ENCODE measurements at places on chromosomes 7 and 10. TPM values are rescaled to one million over a fixed set of nuclear protein-coding genes. Genes with fewer than 3 reads are reported as not detected.
A peak's percentile ranks its signal among the peaks of the same experiment; 100 is the strongest.

SEMA3D gene
- total RNA-seq = 5.4 TPM

AGBL3 gene
- total RNA-seq = 1.2 TPM

ALDH18A1 gene
- 114 TPM for total RNA-seq

INMT gene
- total RNA-seq = 0.70 TPM

AKR1C8 gene
- not detected for total RNA-seq

DNA sequence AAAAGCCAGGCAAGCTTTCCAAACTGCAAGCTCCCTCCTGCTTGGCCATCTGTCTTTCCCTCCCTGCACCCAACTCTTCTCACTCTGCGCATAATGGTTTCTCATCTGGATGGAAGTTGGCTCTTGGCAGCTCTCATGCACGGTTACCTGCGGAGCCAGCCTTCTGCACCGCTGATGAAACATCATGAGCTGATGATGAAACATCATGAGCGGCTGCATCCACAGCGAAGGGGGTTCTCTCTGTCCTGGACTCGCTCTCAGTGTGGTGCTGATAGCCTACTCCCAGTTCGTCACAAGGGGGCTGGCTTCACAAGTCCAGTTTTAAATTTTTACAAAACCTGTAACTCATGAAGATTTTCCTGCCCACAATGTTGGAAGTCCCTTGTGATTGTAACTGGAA lies 457.5 kb downstream of the ACTR3B start:
- H3K27me3 ChIP-seq = no peaks in the 10 kb centered on the region
- no peak overlapping the region for H3K4me3 ChIP-seq
- no peaks in the 10 kb centered on the region for H3K4me1 ChIP-seq
- no peak overlapping the region for H3K27ac ChIP-seq

- H3K4me3 ChIP-seq = no peak overlapping the region
- no peak overlapping the region for H3K27ac ChIP-seq
- H3K27me3 ChIP-seq = no peaks in the 10 kb centered on the region
- DNase-seq = peak; percentile 39
- peaks cover 2% of the 10 kb centered on the region for H3K4me1 ChIP-seq
- H3K36me3 ChIP-seq = no peaks in the 10 kb centered on the region
Measured at GRCh38 chr10:131743190-131744151, 157.3 kb upstream of the PPP2R2D start.

DNA sequence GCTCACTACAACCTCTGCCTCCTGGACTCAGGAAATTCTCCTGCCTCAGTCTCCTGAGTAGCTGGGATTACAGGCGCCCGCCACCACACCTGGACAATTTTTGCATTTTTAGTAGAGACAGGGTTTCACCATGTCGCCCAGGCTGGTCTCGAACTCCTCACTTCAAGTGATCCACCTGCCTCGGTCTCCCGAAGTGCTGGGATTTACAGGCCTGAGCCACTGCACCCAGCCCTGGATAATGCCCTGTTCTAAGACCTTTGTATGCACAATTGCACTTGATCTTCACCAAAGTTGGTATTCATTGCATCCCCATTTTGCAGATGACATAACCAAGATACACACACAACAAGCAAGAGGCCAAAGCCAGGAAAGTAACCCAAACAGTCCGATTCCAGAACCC lies 97.7 kb upstream of the CARD11 start:
- no peak overlapping the region for H3K4me3 ChIP-seq
- no peak overlapping the region for H3K27ac ChIP-seq
- H3K4me1 ChIP-seq = no peaks in the 10 kb centered on the region
- H3K27me3 ChIP-seq = no peaks in the 10 kb centered on the region
- no peaks in the 10 kb centered on the region for H3K36me3 ChIP-seq

DNA sequence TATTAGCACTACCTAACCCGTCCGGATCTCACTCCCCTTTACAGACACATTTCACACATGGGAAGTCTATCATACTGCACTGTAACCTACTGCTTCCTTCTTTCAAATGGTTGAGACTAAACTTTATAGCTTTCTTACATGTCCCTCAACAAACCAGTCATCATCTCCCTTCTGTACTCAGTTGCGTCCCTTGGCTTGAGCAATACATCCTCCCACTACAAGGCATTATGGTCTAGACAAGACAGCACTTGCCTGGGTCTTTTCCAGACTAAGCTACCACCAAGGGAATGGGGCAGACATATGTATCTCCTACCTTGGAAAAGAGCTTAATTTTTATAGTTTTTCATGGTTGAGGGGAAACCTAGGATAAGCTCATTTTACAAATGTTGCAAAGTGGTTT lies 575.2 kb downstream of the KCNMA1 start:
- H3K36me3 ChIP-seq = no peaks in the 10 kb centered on the region
- no peaks in the 10 kb centered on the region for H3K27me3 ChIP-seq
- no peak overlapping the region for H3K4me3 ChIP-seq

- H3K36me3 ChIP-seq = no peaks in the 10 kb centered on the region
- H3K4me1 ChIP-seq = peaks cover 6% of the 10 kb centered on the region
- DNase-seq = no peak
Measured at GRCh38 chr7:70421319-70421718, 710.6 kb upstream of the GALNT17 start.

DNA sequence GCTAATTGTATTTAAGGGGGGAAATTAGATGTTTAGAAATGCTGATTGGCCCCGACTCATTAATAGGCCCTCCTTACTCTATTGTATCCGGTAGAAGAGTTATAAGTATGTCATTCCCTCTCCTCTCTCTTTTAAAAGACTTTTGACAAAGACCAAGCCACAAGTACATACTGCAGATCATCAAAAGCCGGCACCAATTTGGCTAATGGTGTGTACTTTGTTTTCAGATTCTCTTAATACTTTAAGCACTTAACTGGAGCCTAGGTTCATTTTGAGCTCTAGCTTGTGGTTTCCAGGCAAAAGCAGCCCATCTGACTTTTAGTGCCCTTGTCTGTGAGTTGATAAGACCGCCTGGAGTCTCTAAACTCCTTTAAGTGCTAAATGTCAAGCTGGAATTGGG lies 210.0 kb upstream of the LYZL1 start:
- H3K36me3 ChIP-seq = no peaks in the 10 kb centered on the region
- no peaks in the 10 kb centered on the region for H3K27me3 ChIP-seq
- H3K4me1 ChIP-seq = peaks cover 4% of the 10 kb centered on the region
- H3K27ac ChIP-seq = no peak overlapping the region
- no peak for DNase-seq

GRCh38 chr10:33485276-33485675 lies 150.8 kb upstream of the NRP1 start:
- no peak overlapping the region for H3K27ac ChIP-seq
- H3K27me3 ChIP-seq = no peaks in the 10 kb centered on the region
- no peaks in the 10 kb centered on the region for H3K36me3 ChIP-seq

DNA sequence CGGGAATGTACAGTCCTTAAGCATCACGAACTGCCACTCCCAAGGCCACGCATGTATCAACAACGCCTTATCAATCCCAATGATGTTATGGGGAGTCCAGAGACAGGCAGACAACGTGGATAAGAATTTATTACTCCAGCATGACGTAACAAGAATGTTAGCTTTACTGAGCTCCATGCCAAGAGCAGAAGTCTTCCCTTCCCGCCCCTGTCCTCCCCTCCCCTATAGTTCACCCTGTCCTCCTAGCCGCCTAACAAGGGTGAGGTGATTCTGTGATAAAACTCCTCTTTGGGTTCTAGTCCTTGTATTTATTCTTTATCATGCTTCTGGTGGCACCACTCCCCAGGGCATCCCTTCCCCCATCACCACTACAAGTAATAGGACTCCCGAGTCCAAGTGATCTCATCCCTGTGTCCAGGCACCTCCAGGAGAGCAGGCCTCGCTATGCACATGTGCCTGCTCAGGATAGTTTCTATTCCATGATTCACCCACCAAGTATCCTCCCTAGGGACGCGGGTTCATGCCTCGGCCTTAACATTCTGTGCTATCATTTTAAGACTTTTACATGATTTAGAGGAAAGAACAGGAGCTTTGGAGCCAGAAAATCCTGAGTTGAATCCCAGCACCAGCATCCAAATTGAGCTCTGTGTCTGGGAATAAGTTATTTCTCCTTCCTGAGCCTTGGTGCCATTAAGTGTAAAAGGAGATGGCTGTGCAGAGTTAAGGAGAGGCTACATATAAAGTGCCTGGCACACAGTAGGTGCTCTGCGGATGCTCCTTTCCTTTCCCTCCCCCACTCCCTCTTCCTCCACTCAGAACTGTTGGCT lies 15.4 kb downstream of the GSDME start:
- no peaks in the 10 kb centered on the region for H3K4me1 ChIP-seq
- no peaks in the 10 kb centered on the region for H3K27me3 ChIP-seq
- H3K27ac ChIP-seq = no peak overlapping the region
- no peak for DNase-seq
- no peak overlapping the region for H3K4me3 ChIP-seq
- no peaks in the 10 kb centered on the region for H3K36me3 ChIP-seq

- DNase-seq = peak; percentile 54
- peaks cover 73% of the 10 kb centered on the region for H3K27me3 ChIP-seq
- H3K4me3 ChIP-seq = peak overlapping the region; percentile 78
- no peaks in the 10 kb centered on the region for H3K4me1 ChIP-seq
- no peaks in the 10 kb centered on the region for H3K36me3 ChIP-seq
Measured at GRCh38 chr10:75400771-75401568, 594 bp downstream of the ZNF503 start.

DNA sequence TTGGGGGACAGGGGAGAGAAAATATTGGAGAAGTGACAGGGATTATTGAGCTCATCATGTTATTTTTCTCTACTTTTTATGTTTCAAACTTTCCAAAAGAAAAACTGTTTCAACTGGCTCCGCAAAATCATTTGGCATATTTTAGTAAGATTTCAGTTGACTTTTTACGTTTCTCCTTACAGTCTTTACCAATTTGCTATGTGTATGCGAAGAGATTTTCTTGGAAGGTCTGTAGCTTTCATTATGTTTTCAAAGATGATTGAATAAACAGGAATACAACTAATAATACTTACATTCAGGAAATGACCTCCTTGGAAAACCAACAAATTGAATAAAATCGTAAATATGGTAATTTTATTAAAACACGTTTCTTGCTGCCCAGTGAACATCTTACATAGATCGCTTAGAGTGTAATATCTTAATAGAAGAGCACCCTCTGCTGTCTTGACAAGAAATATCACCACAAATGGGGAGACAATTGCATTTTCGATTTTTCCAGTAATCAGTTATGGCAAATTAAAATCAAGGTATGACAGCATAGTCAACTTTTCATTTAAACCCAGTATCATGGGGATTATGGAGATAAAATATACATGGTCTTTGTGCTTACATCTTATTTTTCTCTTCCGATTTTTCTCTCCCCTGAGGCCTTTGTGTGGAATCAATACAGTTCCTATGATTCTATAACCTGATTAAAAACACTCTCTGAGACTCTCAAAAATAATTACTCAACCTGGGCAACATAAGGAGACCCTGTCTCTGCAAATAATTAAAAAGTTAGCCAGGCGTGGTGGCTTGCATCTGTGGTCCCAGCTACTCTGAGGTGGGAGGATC lies 43.1 kb downstream of the MBL2 start:
- no peaks in the 10 kb centered on the region for H3K4me1 ChIP-seq
- H3K4me3 ChIP-seq = no peak overlapping the region
- no peak overlapping the region for H3K27ac ChIP-seq
- DNase-seq = no peak

- H3K27me3 ChIP-seq = no peaks in the 10 kb centered on the region
- H3K4me3 ChIP-seq = no peak overlapping the region
- H3K27ac ChIP-seq = no peak overlapping the region
- H3K36me3 ChIP-seq = no peaks in the 10 kb centered on the region
Measured at GRCh38 chr10:45461034-45461433, 87.0 kb downstream of the ALOX5 start.

DNA sequence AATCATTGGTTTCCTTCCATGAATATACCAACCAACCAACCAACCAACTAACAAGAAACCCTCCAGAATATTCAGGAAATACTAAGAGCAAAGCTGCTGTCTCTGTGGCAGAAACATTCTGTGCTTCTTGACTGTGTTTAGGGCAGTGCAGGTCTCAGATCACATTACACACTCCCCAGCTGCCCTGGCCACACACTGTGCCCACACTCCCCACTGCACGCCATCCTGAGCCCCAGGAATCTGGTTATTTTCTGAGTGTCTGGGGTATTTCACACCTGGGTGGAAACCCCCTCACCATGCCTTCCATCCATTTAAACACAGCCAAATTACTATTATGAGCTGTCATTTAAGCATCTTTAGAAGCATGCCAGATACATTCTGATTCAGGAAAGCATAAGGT lies 183.7 kb upstream of the ANK3 start:
- DNase-seq = no peak
- H3K4me1 ChIP-seq = peaks cover 2% of the 10 kb centered on the region
- H3K4me3 ChIP-seq = no peak overlapping the region
- no peak overlapping the region for H3K27ac ChIP-seq

DNA sequence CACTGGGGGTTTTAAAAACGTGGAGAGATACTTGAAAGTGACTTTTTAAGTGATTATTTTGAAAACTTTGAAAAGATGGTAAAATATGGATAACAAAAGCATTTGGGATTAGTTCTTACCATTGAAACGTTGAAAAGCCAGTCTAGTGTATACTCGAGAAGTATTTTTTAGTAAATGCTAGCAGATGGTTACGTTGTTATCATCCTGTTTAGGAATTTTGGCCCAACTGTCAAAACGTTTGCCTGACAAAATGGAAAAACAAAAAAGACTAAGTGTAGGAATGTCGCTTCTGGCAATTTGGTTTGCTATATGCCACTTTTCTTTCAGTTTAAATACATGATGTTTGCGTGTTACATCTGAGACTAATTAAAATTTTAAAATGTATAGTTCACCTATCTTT lies 1.2 kb downstream of the RBM33 start:
- no peak for DNase-seq
- H3K36me3 ChIP-seq = peaks cover 69% of the 10 kb centered on the region
- H3K27ac ChIP-seq = no peak overlapping the region
- no peaks in the 10 kb centered on the region for H3K4me1 ChIP-seq
- no peaks in the 10 kb centered on the region for H3K27me3 ChIP-seq

DNA sequence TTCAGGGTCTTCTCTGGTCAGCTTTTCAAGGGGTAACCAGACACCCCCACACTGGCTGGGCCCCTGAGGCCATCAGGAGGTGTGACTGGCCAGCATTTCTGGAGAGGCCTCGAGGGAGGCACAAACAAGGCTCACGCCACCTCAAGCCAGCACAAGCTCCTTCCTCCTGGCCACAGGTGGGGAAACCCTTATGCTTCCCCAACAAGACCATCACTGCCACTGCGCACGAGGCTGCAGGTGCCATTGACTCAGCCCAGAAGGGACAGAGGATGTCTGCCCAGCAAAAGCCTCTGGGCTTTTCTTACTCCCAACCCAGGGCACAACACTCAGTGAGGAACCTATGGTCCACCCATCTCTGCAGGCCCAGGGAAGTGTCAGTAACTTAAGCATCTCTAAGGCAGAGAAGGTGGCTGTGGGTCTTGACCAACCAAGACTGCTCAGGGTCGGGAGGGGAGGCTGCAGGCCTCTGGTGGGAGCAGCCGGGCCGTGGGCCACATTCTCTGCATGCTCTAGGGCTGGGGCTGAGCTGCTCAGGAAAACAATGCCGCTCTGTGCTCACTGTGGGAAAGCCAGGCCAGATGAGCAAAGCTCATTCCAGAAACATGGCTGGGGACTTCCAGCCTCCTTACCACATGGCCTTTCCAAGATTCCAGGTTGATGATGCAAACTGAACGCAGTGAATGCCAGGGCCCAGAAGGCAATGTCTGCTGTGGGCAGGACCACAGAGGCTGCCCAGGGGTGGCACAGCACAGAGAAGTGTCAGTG lies 24.2 kb upstream of the RASSF4 start:
- no peaks in the 10 kb centered on the region for H3K36me3 ChIP-seq
- no peak overlapping the region for H3K27ac ChIP-seq
- no peak overlapping the region for H3K4me3 ChIP-seq

- H3K27ac ChIP-seq = peak overlapping the region; percentile 54
- no peaks in the 10 kb centered on the region for H3K27me3 ChIP-seq
- no peaks in the 10 kb centered on the region for H3K4me1 ChIP-seq
Measured at GRCh38 chr10:118754229-118754555, 578 bp downstream of the CACUL1 start.

Measured in H9 (cell line).